NCI-H2029 (cell line): ENCODE measurements at places on chromosomes 2 and 18.

GRCh38 chr18:50279752-50280151 lies 1.6 kb downstream of the MBD1 start:
- no peak for DNase-seq

GRCh38 chr2:192887337-192887736 lies 692.6 kb upstream of the TMEFF2 start:
- DNase-seq: no peak

GRCh38 chr2:181128199-181128598 lies 147.8 kb downstream of the UBE2E3 start:
- DNase-seq: no peak

DNA sequence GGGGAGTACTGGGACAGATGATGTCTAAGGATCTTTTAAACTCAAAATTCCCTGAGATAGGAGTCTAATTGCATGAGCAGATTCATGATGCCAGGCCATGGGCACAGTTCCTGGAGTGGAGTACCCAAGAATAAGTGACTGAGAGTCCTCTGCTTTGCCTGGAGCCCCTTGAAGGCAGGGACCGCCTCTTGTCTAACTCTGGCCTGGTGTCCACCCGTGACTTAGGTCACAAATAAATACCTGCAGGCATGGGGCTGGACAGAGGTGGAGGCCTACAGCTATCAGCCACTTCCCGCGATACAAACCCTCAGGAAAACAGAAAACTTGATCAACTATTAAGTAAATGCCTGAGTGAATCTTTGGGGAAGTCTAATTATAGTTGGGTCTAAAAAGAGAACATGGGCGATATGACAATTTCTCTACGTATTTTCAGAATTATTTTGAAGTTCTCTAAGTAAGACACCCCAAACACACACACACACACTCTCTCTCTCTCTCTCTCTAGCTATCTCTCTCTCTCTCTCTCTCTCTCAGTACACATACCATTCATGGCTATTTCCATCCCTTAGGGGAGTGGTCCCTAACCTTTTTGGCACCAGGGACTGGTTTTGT lies 1.8 kb upstream of the WIPF1 start:
- DNase-seq: no peak

GRCh38 chr2:207950063-207950760 lies 75.1 kb downstream of the PLEKHM3 start:
- no peak for DNase-seq

- DNase-seq: peak; percentile 28
Observed at GRCh38 chr2:60445684-60446179, 107.7 kb downstream of the BCL11A start.

DNA sequence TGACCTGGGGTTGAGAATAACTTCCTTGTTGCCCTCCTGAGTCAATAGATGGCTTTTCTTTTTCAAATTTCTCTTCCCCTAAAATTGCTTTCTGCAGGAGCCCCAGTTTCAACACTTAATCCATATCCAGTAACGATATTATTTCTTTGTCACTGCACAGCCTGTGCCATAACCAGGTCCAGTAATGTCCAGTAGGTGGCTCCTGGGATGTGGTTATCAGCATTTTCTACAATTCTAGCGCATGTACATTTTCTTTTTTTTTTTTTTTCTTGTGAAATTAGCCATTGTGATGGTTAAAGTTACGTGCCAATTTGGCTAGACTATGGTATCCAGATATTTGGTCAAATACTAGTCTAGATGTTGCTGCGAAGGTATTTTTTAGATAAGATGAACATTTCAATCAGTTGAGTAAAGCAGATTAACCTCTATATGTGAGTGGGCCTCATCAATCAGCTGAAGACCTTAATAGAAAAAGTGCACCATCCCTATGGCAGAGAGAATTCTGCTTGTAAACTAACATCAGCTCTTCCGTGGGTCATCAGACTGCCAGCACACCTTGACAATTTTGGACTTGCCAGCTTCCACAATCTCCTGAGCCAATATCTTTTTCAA lies 72.9 kb upstream of the SCG2 start:
- no peak for DNase-seq

DNA sequence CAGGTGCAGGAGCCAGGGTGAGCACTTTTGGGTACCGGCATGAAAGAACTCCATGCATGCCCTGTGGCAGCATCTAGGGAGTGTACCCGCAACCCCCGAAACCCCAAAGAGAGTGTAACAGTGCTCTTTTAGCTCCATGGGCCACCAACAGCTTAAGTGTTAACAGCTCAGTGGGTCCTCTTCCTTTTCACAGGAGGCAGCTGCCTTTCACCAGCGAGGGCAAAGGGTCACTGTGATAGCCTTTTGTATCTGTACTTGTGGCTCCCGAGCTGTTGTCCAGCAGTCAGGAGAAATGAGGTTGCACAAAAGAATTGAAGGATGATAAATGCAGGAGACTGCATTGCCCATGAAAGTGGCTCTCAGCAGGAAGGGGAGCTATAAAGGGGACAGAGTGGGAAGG lies 1166.3 kb upstream of the ACVR2A start:
- DNase-seq: no peak

GRCh38 chr2:126699018-126699417 lies 43.1 kb downstream of the GYPC start:
- no peak for DNase-seq

DNA sequence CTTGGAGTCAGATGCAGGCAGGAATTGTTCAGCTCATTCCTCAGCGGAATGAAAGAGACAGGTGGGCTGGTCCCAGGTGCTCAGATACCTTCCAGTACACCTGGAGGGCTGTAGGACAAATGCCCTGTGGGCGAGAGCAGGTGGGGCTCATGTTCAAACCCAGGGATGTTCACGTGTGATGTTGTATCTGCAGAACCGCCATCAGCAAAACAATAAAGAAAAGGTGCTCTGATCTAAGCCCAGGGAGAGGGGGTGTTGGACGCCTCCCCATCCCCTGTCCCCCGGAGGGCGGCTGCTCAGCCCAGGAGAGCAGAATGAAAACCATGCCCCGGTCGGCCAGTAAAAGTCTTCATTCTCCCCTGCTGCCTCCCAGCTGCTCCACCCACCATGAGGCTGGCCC lies 197.4 kb downstream of the HAUS1 start:
- DNase-seq: no peak

DNA sequence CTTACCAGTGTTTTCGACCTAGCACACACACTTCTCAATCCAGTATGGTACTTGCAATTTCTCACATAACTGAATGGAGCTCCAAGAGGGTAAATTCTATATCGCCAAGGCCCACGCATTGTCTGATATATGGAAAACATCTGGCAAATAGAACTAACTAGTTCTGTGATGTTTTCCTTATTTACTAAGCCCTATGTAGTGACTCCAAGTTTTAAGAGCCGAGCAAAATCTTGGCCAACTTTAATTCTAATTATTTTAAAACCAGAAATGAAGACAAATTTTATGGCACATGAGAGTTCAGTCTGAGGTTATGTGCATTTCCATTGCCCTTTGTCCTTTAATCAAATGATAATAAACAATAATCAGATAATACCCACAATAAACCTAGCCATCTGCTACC lies 1119.7 kb upstream of the CNTNAP5 start:
- no peak for DNase-seq

- no peak for DNase-seq
Observed at GRCh38 chr2:191885098-191885497, 38.2 kb upstream of the CAVIN2 start.

DNA sequence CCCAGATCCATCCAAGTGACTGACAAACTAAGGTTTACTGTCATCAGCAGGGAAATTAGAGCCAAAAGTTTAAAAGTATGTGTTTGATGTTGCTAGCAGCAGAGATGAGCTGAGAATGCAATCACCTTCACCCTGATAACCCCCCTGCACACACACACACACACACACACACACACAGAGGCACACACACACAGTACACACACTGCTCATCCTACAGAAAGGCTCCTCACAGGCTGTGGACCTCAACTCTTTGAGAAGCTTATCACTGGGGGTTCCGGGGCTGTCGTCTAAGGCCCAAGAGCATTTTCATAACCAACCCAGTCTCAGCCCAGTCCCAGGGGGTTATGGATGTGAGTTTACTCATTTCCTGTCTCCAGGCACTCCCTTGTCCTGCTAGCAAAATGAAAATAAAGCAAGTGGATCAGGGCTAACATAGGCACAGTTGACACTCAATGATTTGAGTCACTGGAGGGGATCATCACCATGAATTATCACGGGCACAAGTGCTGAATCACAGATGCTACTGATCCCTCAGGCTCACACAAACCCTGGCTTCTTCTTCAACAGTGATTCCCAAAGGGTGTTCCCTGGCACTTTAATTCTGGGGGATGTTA lies 76.6 kb downstream of the ALK start:
- DNase-seq: no peak

GRCh38 chr2:236503100-236503499 lies 66.5 kb upstream of the ACKR3 start:
- DNase-seq: no peak
